ENCODE measurements at places on chromosomes 6 and 20.

GRCh38 chr6:56211724-56212123 lies 35.7 kb downstream of the COL21A1 start:
- DNase-seq: no peak

GRCh38 chr6:46170357-46171289 lies at the start of gene ENPP5:
ENPP5 (minus strand) TSS chr6:46170980; CDS start chr6:46168262, 2,718 bp downstream.
- DNase-seq: peak; percentile 68

GRCh38 chr6:112096901-112097300 lies 9.5 kb downstream of the FAM229B start:
- no peak for DNase-seq

DNA sequence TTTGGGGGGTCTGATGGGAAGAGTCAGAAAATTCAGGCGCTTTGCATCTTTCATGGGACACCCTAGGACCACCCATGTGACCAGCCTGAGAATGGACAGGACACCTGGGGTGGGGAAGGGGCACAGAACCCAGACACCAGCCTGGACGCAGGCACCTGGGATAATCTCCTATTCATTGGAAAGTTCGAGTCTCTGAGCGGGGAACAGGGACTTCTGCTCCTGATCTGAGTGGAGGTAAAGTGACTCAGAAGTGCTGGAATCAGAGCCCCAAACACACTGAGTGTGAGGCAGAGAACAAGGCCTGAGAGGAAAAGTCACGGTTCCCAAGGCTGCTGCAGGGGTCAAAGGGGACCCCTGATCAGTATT lies 1.4 kb downstream of the HLA-B start:
- no peak for DNase-seq

- no peak for DNase-seq
Measured at GRCh38 chr20:3896853-3897583, 7.8 kb downstream of the PANK2 start.

Measured in stimulated activated CD4-positive, alpha-beta T cell treated with anti-CD3 and anti-CD28 coated beads, Interleukin-2, amount 100 ng/mL, for 24 hours (primary cell).